ENCODE measurements at places on chromosomes 2 and 18.

GRCh38 chr2:73035899-73036711 lies 35.4 kb downstream of the SFXN5 start:
- DNase-seq, result no peak

GRCh38 chr2:202909394-202910192 lies 1.9 kb downstream of the WDR12 start:
- no peak for DNase-seq

DNA sequence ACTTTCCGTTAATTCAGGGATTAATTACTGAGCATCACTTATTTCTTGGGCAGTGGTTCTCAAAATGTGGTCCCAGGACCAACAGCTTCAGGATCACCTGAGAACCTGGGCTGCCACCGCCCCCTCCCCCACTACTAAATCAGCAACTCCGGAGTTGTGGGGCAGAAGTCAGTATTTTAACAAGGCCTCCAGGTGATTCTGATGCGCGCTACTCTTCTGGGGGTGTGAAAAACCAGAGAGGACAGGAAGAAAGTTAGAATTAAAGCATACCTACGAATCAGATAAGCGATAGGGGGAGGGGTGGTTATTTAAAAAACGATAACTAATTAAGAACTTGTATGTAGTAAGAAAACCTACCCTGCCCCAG lies 319 bp downstream of the ZSCAN30 start:
- DNase-seq, result peak; percentile 1

- no peak for DNase-seq
Observed at GRCh38 chr2:108304975-108305374, 16.3 kb downstream of the SULT1C2 start.

GRCh38 chr2:22491442-22491841 lies 893.5 kb upstream of the KLHL29 start:
- no peak for DNase-seq

DNA sequence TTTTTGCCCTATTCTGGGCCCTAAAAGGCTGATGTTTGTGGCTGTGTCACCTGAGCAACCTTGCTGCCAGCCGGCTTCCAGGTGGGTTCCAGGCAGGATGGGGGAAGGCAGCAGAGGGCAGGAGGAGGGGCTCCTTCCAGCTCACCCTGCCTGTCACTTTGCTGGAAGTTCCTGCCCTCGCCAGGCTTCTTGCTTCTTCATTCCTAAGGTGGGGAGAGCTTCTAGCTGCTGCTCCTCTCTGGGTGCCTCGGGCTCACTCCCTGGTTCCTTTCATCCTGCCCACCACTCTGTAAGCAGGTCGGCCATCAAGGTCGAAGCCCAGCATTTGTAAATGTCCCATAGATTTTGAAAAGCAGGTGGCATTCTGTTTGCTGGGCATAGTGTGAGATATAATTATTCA lies 249.4 kb upstream of the HS6ST1 start:
- DNase-seq, result no peak

GRCh38 chr2:140246957-140247356 lies 1466.8 kb upstream of the NXPH2 start:
- DNase-seq, result no peak

DNA sequence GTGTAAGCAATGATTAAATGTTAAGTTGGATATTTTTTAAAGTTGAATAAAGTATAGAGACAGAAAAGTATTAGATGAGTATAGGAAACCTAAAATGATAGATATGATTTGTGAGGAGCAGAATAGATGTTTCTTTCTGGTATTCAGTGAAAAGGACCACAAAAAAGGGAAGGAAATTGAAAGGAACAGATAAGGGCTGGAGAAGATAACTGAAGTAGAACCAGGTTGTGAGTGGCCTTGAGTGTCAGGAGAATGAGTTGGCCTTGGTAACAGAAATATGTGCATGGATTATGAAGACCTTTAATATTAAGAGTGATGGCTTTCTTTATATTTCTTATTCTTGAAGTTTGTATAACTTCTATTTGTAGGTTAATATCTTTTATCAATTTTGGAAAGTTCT lies 543.5 kb downstream of the METTL4 start:
- no peak for DNase-seq

GRCh38 chr2:218701806-218702205 lies 8.8 kb upstream of the TTLL4 start:
- no peak for DNase-seq

GRCh38 chr2:119860924-119861323 lies 101.2 kb downstream of the PTPN4 start:
- no peak for DNase-seq

DNA sequence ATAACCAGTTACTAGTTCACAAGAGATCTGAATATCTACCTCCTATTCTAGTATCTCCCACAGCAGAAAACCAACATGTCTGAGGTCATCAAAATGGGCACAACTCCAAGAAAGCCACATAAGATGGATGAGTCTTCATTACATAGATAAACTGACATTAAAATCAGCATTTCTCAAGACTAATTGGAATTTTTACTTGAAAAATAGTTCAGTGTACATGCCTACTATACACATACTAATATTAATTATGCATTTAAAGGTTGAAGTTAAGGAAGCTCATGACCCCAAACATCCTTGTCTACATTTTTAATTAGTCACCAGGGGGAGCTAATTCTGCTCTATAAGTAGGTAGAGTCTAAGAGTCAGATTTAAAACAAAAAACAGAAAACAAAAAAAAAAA lies 41.9 kb downstream of the ZNF521 start:
- DNase-seq, result no peak

GRCh38 chr2:147149575-147150240 lies 695.1 kb upstream of the ACVR2A start:
- DNase-seq, result no peak

Data from Caki2 (cell line).